ENCODE measurements at places on chromosomes 7 and 10.
A peak's percentile ranks its signal among the peaks of the same experiment; 100 is the strongest.

DNA sequence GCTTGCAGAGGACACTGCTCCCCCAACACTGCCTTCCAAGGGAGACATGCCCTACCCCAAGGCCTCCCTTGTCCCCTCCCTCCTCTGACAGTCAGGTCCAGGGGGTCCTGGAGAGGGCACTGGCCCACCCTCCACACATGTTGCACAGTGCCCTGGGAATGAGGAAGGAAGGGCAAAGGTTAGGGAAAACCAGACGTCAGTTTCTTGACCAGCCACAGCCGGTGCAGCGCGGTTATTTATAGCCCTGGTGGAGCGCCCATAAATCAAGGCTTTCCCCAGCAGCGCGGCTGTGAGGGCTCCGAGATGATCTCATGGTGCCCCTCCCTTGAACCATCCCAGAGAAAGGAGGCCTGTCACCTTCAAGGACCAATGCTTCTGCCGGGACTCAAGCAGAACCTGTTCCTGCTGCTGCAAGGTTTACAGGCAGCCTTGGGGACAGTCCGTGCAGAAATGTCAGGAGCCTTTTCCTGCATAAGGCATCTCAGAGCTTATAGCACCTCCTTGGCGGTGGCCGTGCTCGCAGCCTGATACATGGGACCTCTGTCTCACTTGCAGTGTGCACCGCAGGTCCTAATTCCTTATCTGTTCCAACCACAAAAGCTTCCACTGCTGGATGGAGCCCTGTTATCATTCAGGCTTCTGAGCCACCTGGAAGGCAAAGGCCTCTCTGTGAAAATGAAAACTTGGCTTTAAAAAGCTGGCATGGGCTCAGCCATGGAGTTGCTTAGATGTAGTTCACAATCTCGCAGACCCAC lies 127.3 kb downstream of the LHPP start:
- no peak for DNase-seq

DNA sequence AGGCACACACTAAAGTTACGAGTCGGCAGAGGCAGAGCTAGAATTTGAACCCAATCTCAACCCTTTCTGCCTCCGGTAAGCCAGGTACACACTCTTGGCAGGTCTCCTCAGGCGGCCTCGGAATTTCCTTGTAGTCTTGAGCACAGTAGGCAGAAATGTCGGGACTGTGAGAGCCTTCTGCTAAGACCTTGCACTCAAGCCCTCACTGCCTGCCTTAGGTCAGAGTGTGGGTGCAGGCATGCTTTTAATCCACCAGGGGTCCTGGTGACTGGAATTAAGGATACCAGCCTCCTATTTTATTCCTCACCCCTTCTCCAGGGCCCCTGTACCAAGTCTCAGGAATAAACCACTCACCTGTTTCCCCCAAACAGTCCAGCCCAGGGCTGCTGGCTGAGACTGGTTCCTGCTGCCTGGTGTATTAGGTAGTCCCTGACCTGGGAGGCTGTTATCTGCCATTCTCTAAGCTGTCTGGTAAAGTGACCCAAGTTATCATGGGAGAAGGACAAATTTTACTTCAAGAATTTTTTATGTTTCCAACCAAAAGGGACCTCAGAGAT lies 855 bp downstream of the ATP6V1F start:
- DNase-seq = peak; percentile 23

DNA sequence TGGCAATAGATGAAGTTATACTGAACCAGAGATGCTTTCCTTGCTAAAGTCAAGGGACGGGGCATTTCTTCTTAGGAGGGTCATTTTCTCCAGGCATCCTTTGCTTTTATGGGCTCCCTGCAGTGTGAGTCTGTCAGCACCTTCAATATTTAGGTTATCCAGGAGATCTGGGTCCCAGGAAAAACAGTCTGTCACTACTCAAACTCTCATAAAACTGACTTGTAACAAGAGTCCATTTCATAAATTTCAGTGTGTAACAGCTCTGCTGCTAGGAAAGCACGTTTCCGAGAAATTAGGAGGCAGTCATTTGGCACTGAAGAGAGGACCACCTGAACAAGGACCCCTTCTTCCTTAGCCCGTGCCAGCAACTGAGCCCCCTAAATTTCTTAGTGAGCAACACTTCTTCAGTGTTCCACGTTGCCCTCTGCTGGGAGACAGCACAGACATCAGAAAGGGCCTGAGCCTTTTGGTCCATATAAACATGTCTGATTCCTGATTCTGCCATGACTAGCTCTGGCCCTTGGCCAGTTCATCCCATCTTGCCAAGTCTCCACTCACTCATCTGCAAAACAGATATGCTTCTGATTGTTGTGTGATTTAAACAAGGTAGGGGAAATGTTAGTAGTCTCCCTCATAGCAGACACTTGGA lies 7.2 kb downstream of the GCC1 start:
- no peak for DNase-seq

GRCh38 chr10:102764470-102765161 lies 20.9 kb downstream of the WBP1L start:
- no peak for DNase-seq
